ENCODE measurements at places on chromosomes 2 and 18. TPM values are rescaled to one million over a fixed set of nuclear protein-coding genes. Genes with fewer than 3 reads are reported as not detected.

CHST9 gene
- 5.6 TPM for total RNA-seq

SH3YL1 gene
- 42.2 TPM for total RNA-seq

CABLES1 gene
- 44.2 TPM for total RNA-seq

INHBB gene
- 5.2 TPM for total RNA-seq

TMEM37 gene
- 21.7 TPM for total RNA-seq

NBEAL1 gene
- total RNA-seq = 67.2 TPM

RGPD6 gene
- 23.9 TPM for total RNA-seq

NOSTRIN gene
- 45.2 TPM for total RNA-seq

DNA sequence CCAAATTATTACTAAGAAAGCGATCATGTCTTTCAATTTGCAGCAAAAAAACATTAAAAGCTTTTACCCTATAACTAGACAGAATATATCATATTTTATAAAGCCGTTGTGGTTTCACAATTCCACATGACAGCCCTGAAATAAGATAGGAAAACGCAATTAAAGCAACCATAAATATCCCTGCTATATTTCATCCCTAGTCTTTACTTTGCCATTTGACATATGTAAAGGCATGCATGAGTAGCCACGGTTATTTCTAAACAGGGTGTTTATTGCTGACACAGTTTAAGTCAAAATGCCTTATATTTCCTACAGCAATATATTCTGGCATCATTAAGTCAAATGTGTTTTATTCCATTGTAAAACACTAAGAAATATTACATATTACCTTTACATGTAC lies 239.9 kb downstream of the DSEL start:
- no peak overlapping the region for H3K4me3 ChIP-seq
- no peak overlapping the region for H3K27ac ChIP-seq
- no peaks in the 10 kb centered on the region for H3K4me1 ChIP-seq
- H3K36me3 ChIP-seq = no peaks in the 10 kb centered on the region
- H3K27me3 ChIP-seq = no peaks in the 10 kb centered on the region

GRCh38 chr2:186919296-186919695 lies 70.3 kb upstream of the ZSWIM2 start:
- H3K4me1 ChIP-seq = no peaks in the 10 kb centered on the region
- H3K27ac ChIP-seq = no peak overlapping the region
- no peak for DNase-seq
- H3K36me3 ChIP-seq = no peaks in the 10 kb centered on the region

DNA sequence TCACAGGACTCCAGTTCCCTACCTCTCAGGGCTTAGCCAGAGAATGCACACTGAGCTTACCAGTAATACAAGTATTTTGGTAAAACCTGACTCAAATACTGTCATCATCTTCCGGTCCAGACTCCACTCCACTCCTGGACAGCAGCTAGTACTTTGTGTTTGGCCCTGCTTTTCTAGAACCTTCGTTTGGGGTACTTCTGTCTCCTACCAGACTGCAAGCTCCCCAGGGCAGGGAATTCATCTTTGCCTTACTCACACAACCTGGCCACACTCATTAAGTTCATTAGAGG lies 108.9 kb upstream of the CDC42EP3 start:
- H3K4me3 ChIP-seq = no peak overlapping the region
- H3K36me3 ChIP-seq = no peaks in the 10 kb centered on the region
- DNase-seq = no peak
- no peaks in the 10 kb centered on the region for H3K27me3 ChIP-seq

DNA sequence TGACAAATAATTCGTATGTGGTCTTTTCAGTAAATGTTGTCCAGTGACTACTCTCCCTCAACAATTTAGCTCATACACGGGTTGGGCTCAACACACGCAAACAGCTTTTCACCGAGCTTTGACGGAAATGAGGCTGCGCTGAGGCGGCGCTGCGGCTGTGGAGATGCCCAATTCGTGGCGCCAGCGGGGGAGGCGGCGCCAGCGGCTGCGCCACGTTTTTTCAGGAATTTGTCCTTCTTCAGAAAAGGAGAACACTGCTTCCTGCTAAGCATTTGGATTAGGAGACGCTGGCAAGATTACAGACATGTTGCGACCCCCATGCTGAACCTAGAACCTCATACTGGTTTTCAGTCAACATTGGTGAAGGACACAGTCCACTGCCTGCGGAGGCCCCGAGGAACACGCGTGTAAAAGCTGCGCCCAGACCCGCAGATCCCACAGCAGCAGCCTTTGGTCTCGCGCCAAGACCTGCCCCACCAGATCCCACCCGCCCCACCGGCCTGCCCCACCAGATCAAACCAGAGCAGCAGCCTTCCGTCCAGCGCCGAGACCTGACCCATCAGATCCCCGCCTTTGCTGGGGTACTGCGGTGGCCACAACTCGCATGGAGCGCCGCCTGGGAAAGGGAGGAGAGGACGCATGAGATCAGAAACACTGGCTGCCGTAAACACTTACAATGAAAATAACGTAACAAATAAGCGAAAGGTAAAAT lies 173.8 kb downstream of the TMEM18 start:
- no peak for DNase-seq
- no peaks in the 10 kb centered on the region for H3K4me1 ChIP-seq
- no peak overlapping the region for H3K4me3 ChIP-seq
- no peaks in the 10 kb centered on the region for H3K27me3 ChIP-seq
- no peaks in the 10 kb centered on the region for H3K36me3 ChIP-seq
- no peak overlapping the region for H3K27ac ChIP-seq

DNA sequence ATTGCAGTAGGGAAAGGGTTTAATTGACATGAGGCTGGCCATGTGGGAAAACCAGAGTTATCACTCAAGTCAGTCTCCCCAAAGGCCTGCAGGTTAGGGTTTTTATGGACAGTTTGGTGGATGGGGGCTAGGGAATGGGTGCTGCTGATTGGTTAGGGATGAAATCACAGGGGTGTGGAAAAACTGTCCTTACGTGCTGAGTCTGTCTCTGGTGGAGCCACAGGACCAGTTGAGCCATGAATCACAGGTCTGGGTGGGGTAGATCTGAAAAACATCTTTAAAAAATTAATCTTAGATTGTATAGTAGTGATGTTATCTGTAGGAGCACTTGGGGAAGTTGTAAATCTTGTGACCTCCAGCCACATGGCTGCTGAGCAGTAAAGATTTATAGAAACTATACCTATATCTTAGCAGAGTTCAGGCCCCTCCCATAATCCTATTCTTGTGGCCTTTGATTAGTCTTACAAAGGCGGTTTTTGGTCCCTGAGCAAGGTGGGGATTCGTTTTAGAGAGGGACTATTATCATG lies 139.6 kb downstream of the COMMD1 start:
- H3K27me3 ChIP-seq = no peaks in the 10 kb centered on the region
- H3K4me3 ChIP-seq = no peak overlapping the region
- H3K4me1 ChIP-seq = no peaks in the 10 kb centered on the region
- no peak for DNase-seq
- no peaks in the 10 kb centered on the region for H3K36me3 ChIP-seq
- no peak overlapping the region for H3K27ac ChIP-seq

DNA sequence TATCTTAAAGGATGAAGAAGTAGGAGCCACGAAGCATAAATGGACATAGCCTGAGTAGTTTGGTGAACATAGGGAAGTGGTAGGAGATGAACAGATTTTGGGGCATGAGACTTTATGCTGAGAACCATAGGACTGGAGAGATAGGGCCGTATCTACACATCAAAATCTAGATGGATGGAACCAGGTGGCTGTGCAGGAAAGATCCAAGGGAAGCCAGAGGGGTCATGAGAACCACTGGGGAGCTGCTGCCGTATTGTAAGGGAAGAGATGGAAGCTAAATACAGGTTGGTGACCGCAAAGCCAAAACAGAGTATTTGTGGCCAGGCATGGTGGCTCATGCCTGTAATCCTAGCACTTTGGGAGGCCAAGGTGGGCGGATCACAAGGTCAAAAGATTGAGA lies 124.3 kb downstream of the TRIB2 start:
- no peaks in the 10 kb centered on the region for H3K36me3 ChIP-seq
- no peak overlapping the region for H3K4me3 ChIP-seq
- H3K27me3 ChIP-seq = no peaks in the 10 kb centered on the region

GRCh38 chr2:161265874-161266273 lies 42.4 kb upstream of the PSMD14 start:
- no peaks in the 10 kb centered on the region for H3K36me3 ChIP-seq
- DNase-seq = no peak
- no peak overlapping the region for H3K27ac ChIP-seq

GRCh38 chr18:39460136-39460535 lies 1894.5 kb upstream of the CELF4 start:
- no peaks in the 10 kb centered on the region for H3K27me3 ChIP-seq
- no peaks in the 10 kb centered on the region for H3K4me1 ChIP-seq
- H3K36me3 ChIP-seq = no peaks in the 10 kb centered on the region
- DNase-seq = no peak
- H3K27ac ChIP-seq = no peak overlapping the region

- H3K27me3 ChIP-seq = no peaks in the 10 kb centered on the region
- H3K36me3 ChIP-seq = peaks cover 14% of the 10 kb centered on the region
- DNase-seq = no peak
- H3K27ac ChIP-seq = peak overlapping the region; percentile 82
- H3K4me1 ChIP-seq = peaks cover 37% of the 10 kb centered on the region
Measured at GRCh38 chr2:230220347-230220969, 674 bp upstream of the SP110 start.

DNA sequence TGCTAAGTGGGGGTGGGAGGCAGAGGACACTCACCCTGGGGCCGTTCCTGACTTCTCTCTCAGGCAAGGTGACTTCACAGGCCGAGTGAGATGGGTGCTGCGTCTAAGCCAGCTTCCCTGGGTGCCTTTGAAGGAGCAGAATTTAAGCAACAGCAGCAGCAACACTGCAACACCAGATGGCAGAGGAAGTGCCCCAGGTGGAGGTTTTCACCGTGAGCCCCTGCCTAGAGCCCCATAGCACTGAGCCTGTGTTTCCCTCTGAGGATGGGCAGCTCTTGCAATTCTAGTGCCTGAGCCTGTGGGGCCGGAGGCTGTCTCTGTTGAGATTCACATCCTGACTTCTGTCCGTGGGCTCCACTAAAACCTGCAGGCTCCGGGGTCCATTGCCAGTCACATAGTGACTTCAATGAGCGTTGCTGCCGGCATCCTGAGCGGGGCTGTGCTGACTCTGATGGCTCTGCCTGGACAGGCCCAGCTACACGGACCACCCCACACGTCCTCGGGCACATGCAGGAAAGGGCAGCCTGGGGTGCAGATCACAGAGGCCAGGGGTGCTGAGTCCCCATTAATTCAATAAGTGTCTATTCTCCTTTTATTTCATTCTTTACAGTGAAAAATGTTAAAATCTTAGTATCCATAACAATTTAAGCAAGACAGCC lies 218.8 kb downstream of the SNTG2 start:
- no peak for DNase-seq
- H3K4me3 ChIP-seq = no peak overlapping the region
- H3K27me3 ChIP-seq = no peaks in the 10 kb centered on the region
- no peaks in the 10 kb centered on the region for H3K36me3 ChIP-seq
- peak overlapping the region; percentile 15 for H3K27ac ChIP-seq
- peaks cover 6% of the 10 kb centered on the region for H3K4me1 ChIP-seq

GRCh38 chr2:157476953-157477709 lies 33.2 kb upstream of the CYTIP start:
- no peak overlapping the region for H3K27ac ChIP-seq
- H3K4me3 ChIP-seq = no peak overlapping the region
- H3K4me1 ChIP-seq = peaks cover 6% of the 10 kb centered on the region
- H3K27me3 ChIP-seq = no peaks in the 10 kb centered on the region
- H3K36me3 ChIP-seq = no peaks in the 10 kb centered on the region

GRCh38 chr18:6598657-6599056 lies 130.9 kb upstream of the ARHGAP28 start:
- no peak for DNase-seq
- no peaks in the 10 kb centered on the region for H3K4me1 ChIP-seq
- no peaks in the 10 kb centered on the region for H3K27me3 ChIP-seq
- H3K27ac ChIP-seq = no peak overlapping the region

GRCh38 chr2:108632332-108633160 lies 86.7 kb upstream of the RANBP2 start:
- no peaks in the 10 kb centered on the region for H3K36me3 ChIP-seq
- no peak overlapping the region for H3K4me3 ChIP-seq
- peak overlapping the region; percentile 20 for H3K27ac ChIP-seq
- peaks cover 73% of the 10 kb centered on the region for H3K4me1 ChIP-seq

DNA sequence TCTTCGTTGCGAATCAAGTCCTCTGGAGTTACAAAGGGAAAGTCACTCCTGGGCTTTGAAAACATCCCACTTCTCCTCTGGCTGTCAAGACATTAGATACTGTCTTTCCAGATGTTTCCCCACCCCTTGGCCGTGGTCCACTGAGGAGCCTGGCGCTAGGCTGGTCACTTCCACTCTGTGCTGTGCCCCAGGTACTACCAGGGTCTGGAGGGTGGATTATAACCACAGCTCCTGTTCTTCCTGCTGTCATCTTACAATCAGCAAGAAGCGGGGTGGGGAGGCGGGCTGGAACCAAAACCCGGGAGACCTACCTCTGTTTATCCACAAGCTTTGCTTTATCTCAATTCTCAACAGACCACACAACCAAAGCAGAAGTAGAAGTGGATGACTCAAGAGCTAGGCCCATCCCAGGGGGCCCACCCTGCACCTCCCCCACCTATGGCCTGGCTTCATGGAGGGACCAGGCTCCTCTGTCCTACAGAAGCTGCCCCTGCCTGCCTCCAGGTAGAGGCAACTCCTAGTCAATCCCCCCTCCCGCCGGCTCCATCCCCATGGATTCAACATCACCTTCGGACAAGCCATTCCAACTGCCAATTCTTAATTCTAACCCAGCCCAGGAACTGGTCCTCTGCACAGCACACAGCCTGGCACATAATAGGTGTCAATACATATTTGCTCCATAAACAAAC lies 17.8 kb downstream of the SMAD7 start:
- H3K27ac ChIP-seq = peak overlapping the region; percentile 78
- no peak for DNase-seq
- H3K27me3 ChIP-seq = no peaks in the 10 kb centered on the region
- H3K36me3 ChIP-seq = peaks cover 15% of the 10 kb centered on the region
- H3K4me3 ChIP-seq = peak overlapping the region; percentile 41

GRCh38 chr18:6056171-6056910 lies 161.0 kb upstream of the TMEM200C start:
- no peak overlapping the region for H3K27ac ChIP-seq
- H3K4me1 ChIP-seq = no peaks in the 10 kb centered on the region
- H3K4me3 ChIP-seq = no peak overlapping the region
- H3K27me3 ChIP-seq = no peaks in the 10 kb centered on the region
- DNase-seq = no peak

All from lower lobe of right lung (tissue), 2 donors.